ENCODE measurements at places on chromosomes 11 and 22.
A peak's percentile ranks its signal among the peaks of the same experiment; 100 is the strongest.

DNA sequence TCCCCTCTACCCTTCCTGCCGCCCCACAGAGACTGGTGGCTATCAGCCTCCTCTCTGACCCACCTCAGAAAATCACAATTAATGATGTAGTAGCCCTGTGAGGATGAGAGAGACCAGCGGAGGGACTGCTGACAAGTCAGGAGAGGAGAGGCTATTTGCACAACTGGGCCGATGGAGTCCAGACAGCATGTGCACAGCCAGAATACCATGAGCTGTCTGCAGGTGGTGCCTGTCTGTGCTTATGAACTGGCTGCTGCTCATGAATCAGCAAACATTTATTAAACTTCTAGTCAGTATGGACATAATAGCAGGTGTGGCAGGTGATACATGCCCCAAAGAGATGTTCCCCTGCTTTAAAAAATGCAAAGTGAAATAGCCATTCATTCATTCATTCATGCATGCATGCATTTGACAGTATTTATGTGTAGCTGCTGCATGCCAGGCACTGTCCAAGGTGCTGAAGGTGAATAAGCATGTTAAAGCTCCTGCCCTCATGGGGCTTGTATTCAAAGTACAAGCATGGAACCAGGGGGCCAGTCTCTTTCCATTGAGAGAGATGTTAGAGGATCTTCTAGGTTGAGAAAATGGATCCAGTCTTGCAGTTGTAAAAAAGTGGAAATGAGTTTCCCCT, 141.3 kb downstream of the GRIK4 start:
- no peaks in the 10 kb centered on the region for H3K4me1 ChIP-seq
- no peak overlapping the region for H3K4me3 ChIP-seq
- H3K36me3 ChIP-seq = no peaks in the 10 kb centered on the region

DNA sequence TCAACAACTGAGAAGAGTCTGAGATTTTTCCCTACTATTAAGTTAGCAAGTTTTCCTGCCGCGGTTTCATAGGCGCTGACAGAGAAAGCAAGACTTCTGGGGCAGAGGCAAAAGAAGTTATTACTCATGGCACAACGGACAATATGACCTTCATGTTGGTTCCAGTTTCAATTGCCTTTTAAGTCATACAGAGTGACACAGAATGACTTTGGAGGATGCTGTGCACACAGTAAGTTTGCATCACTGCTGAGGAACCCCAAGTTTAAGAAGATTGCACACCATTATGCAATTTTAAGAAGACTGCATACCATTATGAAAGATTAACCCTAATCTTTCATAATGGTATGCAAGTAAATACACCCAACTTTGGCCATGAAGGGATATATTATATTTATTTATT, 626.5 kb upstream of the CHORDC1 start:
- H3K36me3 ChIP-seq = no peaks in the 10 kb centered on the region
- H3K27ac ChIP-seq = no peak overlapping the region
- DNase-seq = no peak
- no peaks in the 10 kb centered on the region for H3K27me3 ChIP-seq

- peaks cover 53% of the 10 kb centered on the region for H3K27me3 ChIP-seq
- peaks cover 47% of the 10 kb centered on the region for H3K4me1 ChIP-seq
- no peak for DNase-seq
- H3K4me3 ChIP-seq = peak within 1 kb of the TSS; percentile 45
- peaks cover 10% of the 10 kb centered on the region for H3K36me3 ChIP-seq
Observed at GRCh38 chr11:46391578-46392420, at the start of gene CHRM4. TSS of gene CHRM4 (minus strand) at chr11:46391776. CDS start at chr11:46386557, 5,219 bp downstream.

- H3K27me3 ChIP-seq = no peaks in the 10 kb centered on the region
- H3K4me1 ChIP-seq = peaks cover 57% of the 10 kb centered on the region
- H3K27ac ChIP-seq = peak overlapping the region; percentile 46
- no peak overlapping the region for H3K4me3 ChIP-seq
Observed at GRCh38 chr22:46596032-46596441, 24.1 kb upstream of the GRAMD4 start.

DNA sequence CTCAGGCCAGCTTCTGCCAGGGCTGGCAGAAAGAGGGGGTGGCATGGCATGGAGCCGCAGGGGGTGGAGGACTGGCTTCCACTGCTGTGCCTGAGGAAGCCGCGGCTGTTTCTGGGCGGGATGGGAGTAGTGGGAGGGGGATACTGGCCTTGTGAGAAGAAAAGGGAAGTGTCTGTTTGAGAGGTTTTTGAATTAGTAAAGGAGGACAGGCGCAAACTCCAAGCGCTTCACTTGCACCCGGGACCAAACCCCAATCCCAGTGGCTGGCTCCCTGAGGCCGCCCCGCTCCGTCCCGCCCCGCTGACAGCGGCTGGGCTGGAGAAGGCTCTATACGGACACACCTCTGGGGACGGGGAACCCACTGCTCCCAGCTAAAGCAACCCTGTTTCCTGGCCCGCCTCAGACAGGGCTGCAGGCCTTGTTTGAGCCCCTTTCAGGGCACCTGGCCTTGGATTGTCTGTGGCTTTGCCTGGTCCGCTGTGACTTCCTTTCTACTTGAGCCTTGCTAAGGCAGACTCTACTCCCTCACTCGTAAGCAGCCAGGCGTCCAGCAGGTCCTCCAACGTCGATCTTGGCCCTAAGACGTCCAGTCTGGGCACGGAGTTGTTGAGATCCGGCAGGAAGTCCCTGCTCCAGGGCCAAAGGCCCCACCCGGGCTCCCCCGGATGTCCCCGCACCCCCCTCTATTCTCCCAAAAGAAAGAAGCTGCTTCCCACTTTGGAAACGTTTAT, 2.2 kb downstream of the APOA1 start:
- no peaks in the 10 kb centered on the region for H3K27me3 ChIP-seq
- peak overlapping the region; percentile 88 for H3K27ac ChIP-seq
- peaks cover 54% of the 10 kb centered on the region for H3K4me1 ChIP-seq
- DNase-seq = no peak
- H3K4me3 ChIP-seq = peak overlapping the region; percentile 46
- no peaks in the 10 kb centered on the region for H3K36me3 ChIP-seq

DNA sequence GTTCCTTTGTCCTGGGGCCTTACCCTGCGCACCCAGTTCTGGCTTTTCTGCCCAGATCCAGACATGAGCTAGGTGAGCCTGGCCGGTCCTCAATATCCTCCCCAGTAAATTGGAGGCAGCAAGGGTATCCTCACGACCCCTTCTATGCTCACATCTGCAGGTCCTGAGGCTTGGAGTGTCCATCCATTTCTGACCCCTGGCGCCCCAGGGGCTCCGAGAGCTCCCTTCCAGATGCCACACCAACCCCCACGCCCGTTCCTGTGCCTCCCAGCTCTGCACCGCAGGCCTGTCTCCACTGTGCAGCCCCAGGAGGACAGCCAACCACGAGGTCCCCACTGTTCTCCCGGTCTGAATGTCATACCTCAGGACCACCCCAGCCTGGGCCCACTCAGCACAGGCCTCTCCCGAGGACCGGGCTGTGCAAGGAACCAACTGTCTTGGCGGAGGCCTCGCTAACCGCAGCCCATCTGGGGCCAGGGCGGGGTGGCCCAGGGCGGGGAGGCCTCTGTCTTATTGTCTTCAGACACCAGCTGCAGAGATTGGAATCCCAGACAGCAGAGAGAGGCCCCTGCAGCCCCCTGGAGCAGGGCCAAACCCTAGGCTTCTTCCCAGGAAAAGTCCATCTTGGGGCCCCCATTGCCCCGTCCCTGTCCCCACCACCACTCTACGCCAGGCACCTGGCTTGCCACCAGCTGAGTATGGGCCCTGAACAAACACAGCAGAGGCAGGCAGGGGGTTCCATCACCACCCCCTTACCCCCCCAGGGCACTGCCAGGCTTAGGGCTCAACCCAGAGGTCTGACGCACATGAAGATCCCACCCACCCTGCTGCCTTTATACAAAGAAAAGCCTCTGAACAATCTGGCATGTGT, 39.3 kb downstream of the ALX4 start:
- no peak for DNase-seq
- no peak overlapping the region for H3K27ac ChIP-seq
- H3K36me3 ChIP-seq = no peaks in the 10 kb centered on the region
- H3K4me3 ChIP-seq = no peak overlapping the region
- no peaks in the 10 kb centered on the region for H3K4me1 ChIP-seq

GRCh38 chr22:19812910-19813309, 41.8 kb downstream of the GNB1L start:
- no peaks in the 10 kb centered on the region for H3K27me3 ChIP-seq
- no peak for DNase-seq
- H3K4me3 ChIP-seq = no peak overlapping the region
- no peaks in the 10 kb centered on the region for H3K36me3 ChIP-seq

DNA sequence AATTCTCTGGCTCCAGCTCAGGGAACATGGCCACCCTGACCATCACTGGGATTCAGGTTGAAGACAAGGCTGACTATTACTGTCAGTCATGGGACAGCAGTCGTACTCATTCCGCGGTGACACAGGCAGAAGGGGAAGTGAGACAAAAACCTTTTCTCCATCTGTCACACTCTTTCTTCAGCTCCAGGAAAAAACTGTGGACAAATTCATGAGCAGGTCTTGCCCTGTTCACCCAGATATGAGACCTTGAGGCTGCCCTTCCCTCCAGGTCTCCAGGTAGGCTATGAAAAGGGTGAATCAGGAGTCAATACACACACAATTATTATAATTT, 39.4 kb upstream of the GGTLC2 start:
- no peaks in the 10 kb centered on the region for H3K4me1 ChIP-seq
- no peaks in the 10 kb centered on the region for H3K36me3 ChIP-seq
- no peak overlapping the region for H3K27ac ChIP-seq
- H3K27me3 ChIP-seq = no peaks in the 10 kb centered on the region
- DNase-seq = no peak

GRCh38 chr11:111905411-111905810, 6.2 kb downstream of the CRYAB start:
- peak overlapping the region; percentile 17 for H3K27ac ChIP-seq
- peaks cover 20% of the 10 kb centered on the region for H3K36me3 ChIP-seq
- H3K4me3 ChIP-seq = no peak overlapping the region
- DNase-seq = peak; percentile 36

GRCh38 chr11:120424970-120425332, 86.6 kb upstream of the GRIK4 start:
- DNase-seq = no peak
- no peaks in the 10 kb centered on the region for H3K4me1 ChIP-seq
- peaks cover 82% of the 10 kb centered on the region for H3K36me3 ChIP-seq
- H3K4me3 ChIP-seq = no peak overlapping the region
- H3K27me3 ChIP-seq = no peaks in the 10 kb centered on the region
- H3K27ac ChIP-seq = no peak overlapping the region

GRCh38 chr11:65576867-65577755, 1.3 kb downstream of the EHBP1L1 start:
- peak; percentile 61 for DNase-seq
- peaks cover 31% of the 10 kb centered on the region for H3K4me1 ChIP-seq
- H3K4me3 ChIP-seq = peak overlapping the region; percentile 79
- H3K27me3 ChIP-seq = no peaks in the 10 kb centered on the region

GRCh38 chr11:85663753-85664614, 945 bp downstream of the CREBZF start:
- peak; percentile 80 for DNase-seq
- peaks cover 20% of the 10 kb centered on the region for H3K4me1 ChIP-seq
- H3K27ac ChIP-seq = peak overlapping the region; percentile 98

DNA sequence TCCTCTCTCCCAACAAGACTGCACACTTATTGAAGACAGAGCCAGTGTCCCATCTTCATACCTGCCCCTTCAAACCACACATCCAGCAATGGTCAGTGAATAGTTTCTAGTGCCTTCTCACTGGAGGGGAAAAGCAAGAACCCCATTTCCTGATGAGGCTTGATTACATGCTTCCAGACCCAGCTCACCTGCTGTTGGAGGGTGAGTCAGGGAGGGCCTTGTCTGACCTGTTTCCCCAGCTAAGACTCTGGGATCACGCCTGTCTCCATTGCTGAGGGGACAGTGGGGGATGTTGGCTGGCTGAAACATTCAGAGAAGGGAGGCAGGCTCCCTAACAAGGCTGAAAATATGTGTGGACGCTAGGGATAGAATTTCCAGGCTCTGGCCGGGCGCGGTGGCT, 27.5 kb upstream of the ZDHHC13 start:
- H3K4me3 ChIP-seq = no peak overlapping the region
- H3K4me1 ChIP-seq = no peaks in the 10 kb centered on the region
- DNase-seq = no peak
- H3K27me3 ChIP-seq = peaks cover under 1% of the 10 kb centered on the region
- no peaks in the 10 kb centered on the region for H3K36me3 ChIP-seq
- no peak overlapping the region for H3K27ac ChIP-seq

DNA sequence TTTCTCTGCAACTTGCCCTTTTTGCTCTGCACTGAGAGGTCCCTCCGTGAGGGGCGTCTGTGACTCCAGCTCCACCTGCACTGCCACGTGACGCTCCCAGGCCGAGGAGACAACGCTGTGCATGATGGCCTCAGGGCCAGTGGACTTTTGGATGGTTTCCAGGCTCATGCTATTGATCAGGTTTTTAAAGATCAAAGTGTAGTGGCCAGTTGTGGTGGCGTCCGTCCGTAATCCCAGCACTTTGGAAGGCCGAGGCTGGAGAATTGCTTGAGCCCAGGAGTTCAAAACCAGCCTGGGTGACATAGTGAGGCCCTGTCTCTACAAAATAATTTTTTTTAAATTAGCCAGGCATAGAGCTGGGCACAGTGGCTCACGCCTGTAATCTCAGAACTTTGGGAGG, 16.1 kb downstream of the RPL3 start:
- no peaks in the 10 kb centered on the region for H3K36me3 ChIP-seq
- no peak for DNase-seq
- H3K27ac ChIP-seq = no peak overlapping the region
- H3K4me3 ChIP-seq = no peak overlapping the region
- no peaks in the 10 kb centered on the region for H3K27me3 ChIP-seq
- peaks cover 49% of the 10 kb centered on the region for H3K4me1 ChIP-seq

- no peaks in the 10 kb centered on the region for H3K27me3 ChIP-seq
- no peak overlapping the region for H3K27ac ChIP-seq
- no peak overlapping the region for H3K4me3 ChIP-seq
- H3K36me3 ChIP-seq = peaks cover 4% of the 10 kb centered on the region
- DNase-seq = no peak
- peaks cover 9% of the 10 kb centered on the region for H3K4me1 ChIP-seq
Observed at GRCh38 chr11:13699041-13699440, 30.6 kb downstream of the FAR1 start.

DNA sequence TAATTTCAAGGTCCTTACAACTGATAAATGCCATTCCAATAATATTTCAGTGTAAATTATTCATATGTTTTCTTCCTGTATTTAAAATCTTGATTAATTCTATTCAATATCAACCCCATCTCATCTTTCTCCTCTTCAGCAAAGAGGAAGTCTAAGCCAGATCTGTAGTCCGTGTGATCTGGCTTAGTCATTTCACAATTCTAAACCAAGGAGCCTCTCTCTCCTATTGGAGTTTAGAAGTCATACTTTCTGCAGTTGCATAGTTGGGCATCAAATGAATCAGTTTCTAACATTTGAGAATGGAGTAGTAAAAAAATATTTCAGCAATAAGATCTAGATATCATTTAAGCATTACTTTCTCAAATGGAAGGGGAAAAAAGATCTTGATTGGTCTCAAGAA, 354.9 kb downstream of the JRKL start:
- DNase-seq = no peak
- no peak overlapping the region for H3K4me3 ChIP-seq
- H3K27ac ChIP-seq = no peak overlapping the region
- H3K36me3 ChIP-seq = no peaks in the 10 kb centered on the region
- no peaks in the 10 kb centered on the region for H3K4me1 ChIP-seq
- no peaks in the 10 kb centered on the region for H3K27me3 ChIP-seq

- H3K27me3 ChIP-seq = no peaks in the 10 kb centered on the region
- no peak for DNase-seq
- H3K4me3 ChIP-seq = no peak overlapping the region
- peaks cover 19% of the 10 kb centered on the region for H3K4me1 ChIP-seq
- H3K36me3 ChIP-seq = no peaks in the 10 kb centered on the region
- H3K27ac ChIP-seq = no peak overlapping the region
Observed at GRCh38 chr11:28417601-28418323, 309.6 kb downstream of the METTL15 start.

- no peaks in the 10 kb centered on the region for H3K27me3 ChIP-seq
- no peaks in the 10 kb centered on the region for H3K36me3 ChIP-seq
- no peaks in the 10 kb centered on the region for H3K4me1 ChIP-seq
- no peak overlapping the region for H3K27ac ChIP-seq
- no peak overlapping the region for H3K4me3 ChIP-seq
Observed at GRCh38 chr22:44402196-44403111, 89.7 kb upstream of the SHISAL1 start.

Data from heart right ventricle (tissue), 16 donors.